Epithelial cell of esophagus (primary cell): ENCODE measurements at places on chromosomes 4 and X.

DNA sequence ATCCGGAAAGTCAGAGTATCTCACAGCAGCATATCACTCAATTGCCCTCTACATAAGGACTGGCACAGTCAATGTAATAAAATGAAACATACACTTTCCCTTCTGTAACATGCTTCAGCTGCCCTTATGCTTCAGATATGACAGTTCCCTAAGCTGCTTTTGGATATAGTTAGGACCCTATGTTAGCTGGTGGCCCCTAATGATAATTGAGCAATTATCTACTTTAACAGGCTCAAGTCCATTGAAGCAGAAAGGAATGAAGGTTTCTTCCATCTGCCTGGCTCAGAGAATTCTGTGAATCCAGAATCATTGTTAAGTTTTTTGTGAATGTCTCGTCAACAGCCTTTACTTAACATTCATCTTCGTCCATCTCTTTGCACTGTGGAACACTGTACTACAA, 951.2 kb upstream of the DIAPH2 start:
- DNase-seq: no peak

DNA sequence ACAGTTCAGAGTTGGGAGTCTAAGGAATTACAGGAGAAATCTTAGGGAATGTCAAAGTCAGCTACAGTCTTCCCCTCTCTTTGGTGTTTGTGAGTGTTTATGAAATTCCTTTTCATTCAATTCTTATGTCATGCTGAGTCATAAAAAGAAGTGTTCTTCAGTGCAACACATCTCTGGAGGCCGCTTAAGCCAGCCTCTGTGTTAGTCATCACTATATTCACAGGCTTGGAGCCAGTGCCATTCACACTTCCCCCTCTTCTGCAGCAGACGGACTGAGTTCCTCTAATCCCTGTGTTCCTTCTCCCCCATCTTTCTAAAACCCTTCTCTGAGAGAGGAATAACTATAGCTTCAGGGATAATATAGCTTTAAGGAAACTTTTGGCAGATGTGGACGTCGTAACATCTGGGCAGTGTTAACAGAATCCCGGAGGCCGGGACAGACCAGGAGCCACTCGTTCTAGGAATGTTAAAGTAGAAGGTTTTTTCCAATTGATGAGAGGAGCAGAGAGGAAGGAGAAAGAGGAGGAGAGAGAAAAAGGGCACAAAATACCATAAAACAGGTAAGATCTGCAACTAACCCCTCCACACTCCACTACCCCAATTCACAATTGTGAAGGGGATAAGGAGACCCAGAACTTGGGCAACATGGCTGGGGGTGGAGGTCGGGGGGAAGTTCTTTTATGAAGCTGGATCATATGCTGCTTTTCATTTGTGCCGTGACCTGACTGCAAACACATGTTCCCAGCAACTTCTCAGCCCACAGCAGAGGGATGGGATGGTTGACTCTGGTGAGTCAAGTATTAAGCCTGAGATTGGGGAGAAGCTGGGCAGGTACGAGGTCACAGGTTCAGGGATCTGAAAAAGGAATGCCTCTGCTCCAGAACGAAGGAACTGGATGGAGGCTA, at the start of gene SRPX2:
Gene SRPX2, plus strand, starts transcription at position 244 of the 905 bp plus-strand sequence. CDS start 2,124 bp downstream, outside the sequence.
- peak; percentile 88 for DNase-seq

GRCh38 chr4:1194010-1194900, 21.9 kb upstream of the SPON2 start:
- DNase-seq: no peak

GRCh38 chrX:3940000-3940610, 226.7 kb upstream of the PRKX start:
- DNase-seq: peak; percentile 4

- DNase-seq: peak; percentile 62
Measured at GRCh38 chr4:6327220-6327917, 57.7 kb downstream of the WFS1 start.

GRCh38 chr4:148845609-148846008, 403.4 kb upstream of the NR3C2 start:
- DNase-seq: no peak

DNA sequence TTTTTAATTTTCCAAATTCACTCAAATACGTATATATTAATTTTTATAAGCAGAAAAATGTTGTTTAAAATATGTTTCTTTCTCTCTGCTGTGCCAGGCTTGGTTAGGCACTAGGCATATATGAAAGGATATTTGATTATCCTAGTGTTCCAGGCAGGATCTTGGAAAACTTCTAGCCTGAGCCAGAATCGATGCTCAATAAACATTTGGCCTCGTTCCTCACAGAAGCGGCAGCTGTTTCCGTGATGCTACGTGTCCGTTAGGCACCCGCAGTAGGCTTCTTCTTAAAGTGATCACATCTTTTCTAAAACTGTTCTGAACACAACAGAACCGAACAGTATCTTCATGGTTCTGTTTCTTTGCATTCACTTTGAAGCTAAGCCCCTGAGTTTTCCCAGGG, 50.1 kb upstream of the CRMP1 start:
- DNase-seq: no peak

- DNase-seq: no peak
Measured at GRCh38 chrX:104166735-104167436, 633 bp downstream of the FAM199X start.

- DNase-seq: no peak
Measured at GRCh38 chr4:6778435-6778834, 4.1 kb upstream of the KIAA0232 start.

- DNase-seq: no peak
Measured at GRCh38 chrX:139172731-139173130, 357.8 kb upstream of the F9 start.

- DNase-seq: no peak
Measured at GRCh38 chr4:15544248-15544729, 74.6 kb downstream of the CC2D2A start.

DNA sequence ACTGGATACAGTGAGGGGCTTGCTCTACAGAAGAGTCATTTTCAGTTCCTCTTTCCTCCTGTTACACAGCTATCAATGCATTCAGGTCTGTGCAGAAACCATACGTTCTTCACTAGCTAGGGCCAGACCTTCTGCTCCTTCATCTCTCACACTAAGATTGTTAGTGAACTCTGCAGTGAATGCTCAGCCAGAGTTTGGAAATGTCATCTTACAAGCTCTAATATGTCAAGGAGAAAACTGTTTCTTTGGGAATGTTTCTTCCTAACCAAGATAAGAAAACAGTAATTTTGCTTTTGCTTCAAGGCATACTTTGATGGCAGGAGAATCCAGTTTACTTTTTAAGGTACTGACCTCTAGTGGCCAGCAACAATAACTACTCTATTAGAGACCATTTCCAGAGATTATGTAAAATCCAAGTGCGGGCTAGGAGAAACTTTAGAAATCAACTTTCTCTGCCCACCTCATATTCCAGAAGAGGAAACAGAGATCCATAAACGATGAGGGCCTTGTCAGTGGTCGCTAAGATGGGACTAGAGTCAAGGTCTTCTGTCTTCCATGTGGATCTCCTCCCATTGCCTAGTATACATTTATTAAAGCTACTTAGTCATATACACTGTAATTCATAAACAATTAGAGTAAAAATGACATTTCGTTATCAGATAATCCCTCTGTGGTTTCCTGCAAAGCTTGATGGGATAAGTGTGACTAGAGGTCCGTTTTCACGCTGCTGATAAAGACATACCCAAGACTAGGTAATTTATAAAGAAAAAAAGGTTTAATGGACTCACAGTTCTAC, 12.1 kb upstream of the CC2D2A start:
- peak; percentile 64 for DNase-seq

GRCh38 chrX:10620121-10620699, at the start of gene MID1:
Gene MID1 (minus strand): TSS chrX:10620585. CDS start chrX:10567547, 53,038 bp downstream.
- DNase-seq: peak; percentile 81

- peak; percentile 94 for DNase-seq
Measured at GRCh38 chr4:138910914-138911336, 104.7 kb upstream of the NOCT start.

DNA sequence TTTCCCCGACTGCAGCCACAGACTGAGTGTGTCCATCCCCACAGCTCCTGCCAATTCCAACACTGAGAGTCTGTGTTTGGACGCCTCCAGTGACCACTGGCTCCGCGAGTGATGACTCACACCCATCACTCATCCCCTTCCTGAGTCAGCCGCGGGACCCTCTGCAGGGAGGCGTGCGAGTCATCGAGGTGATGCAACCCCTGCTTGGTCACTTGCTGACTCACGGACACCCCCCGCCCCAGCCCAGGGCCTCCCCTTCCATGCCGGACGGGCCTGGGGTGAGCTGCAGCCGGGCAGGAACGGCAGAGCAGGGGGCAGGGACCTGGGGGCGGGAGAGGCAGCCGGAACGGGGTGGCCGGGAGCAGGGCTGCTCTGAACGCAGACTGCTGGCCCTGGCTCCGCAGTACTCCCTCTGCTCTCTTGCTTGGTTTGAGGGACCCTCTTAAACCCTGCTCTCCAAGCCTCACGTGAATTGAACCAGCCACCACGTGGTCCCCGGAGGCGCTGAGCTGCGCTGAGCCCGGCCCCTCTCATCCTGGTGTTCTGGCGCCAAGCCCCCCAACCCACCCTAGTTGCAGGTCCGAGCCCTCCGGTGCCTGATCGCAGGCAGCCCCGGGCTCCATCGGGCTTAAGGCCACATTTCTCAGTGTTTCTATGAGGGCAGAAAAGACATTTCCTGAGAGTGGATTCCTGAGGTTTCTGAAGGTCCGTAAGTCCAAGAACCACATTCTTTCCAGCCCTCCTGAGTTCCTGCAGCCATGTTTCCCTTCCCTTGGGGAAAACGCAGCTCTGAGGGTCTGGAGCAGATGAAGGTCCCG, 32.4 kb downstream of the FGFRL1 start:
- peak; percentile 98 for DNase-seq

GRCh38 chrX:104288961-104289360, 34.2 kb upstream of the ESX1 start:
- no peak for DNase-seq

DNA sequence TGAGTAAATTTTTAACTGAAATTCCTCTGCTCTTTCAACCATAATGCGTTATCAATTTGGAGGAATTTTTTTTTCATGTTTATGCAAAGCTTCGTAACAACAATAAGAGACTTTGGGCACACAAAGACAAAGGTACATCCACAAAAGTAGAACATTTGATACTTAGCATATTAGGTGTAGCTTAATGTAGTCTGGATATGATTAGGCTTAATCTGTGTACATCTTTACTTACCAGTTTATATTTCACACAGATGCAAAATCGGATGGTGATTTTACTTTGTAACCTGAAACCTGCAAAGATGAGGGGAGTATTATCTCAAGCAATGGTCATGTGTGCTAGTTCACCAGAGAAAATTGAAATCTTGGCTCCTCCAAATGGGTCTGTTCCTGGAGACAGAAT, 20.3 kb downstream of the AIMP1 start:
- no peak for DNase-seq

GRCh38 chrX:1894740-1895139, 279.9 kb downstream of the ASMT start:
- no peak for DNase-seq

DNA sequence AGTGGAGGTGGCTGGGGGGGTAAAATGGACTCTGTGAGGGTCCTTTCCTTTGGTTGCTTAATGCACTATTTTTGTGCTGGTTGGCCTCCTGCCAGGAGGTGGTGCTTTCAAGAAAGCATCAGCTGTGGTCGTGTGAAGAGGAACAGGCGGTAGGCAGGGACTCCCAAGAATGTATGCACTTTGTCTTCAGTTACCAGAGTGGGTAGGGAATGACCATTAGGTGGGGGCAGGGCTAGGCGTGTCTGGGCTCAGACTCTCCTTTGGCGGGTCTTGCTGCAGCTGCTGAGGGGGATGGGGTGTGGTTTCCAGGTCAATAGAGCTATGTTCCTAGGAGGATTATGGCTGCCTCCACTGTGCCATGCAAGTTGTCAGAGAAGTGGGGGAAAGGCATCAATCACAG, 509.0 kb downstream of the PCDH19 start:
- no peak for DNase-seq

DNA sequence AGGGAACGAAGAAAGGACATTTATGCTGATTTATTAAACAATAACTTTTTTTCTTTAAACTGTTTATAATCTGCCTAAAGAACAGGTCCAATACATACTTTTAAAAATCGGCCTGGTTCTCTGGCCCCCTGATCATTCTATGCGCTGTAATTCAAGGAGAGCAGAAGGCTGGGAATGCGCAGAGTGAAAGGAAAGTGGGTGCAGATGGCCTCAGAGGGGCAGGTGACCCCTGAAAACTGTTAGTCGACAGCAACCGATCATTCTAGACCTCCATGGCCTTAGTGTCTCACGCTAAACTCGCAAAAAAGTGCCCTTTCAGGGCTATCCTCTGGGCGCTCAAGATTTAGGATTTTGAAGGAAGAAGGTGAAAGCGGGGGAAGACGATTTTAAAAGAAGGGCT, 2.2 kb downstream of the PDE5A start:
- no peak for DNase-seq

DNA sequence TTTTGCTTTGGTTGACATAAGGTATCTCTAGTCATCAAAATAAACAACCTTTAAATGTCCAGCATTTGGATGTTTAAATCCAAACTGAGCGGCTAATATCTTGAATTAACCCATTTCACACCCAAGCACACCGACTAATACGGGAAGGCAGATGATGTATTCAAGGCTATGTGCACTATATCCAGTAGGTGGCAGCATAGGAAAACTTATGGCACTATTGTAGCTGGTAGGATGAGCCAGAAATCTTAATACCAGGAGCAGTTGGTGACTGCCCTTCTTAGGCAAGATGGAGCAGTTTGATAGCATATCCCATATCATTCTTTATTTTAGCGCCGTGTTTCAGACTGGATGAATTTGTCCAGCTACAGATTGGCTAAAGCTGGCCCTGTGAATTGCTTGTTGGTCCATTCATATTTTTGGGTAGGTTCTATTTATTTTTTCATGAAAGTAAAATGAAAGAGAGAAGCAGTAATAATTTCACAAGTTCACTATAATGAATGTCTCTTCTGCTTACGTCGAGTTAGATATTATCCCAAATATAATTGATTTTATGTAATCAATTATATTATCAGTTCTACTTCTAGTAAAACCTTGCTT, 24.4 kb downstream of the UCHL1 start:
- peak; percentile 80 for DNase-seq

- peak; percentile 15 for DNase-seq
Measured at GRCh38 chr4:2898001-2898400, 54.4 kb downstream of the ADD1 start.
